Natural killer cell (primary cell): ENCODE measurements at places on chromosomes 13 and 19. TPM values are rescaled to one million over a fixed set of nuclear protein-coding genes. Genes with fewer than 3 reads are reported as not detected.

The SNAPC2 gene
- 27.1 TPM for total RNA-seq

The FFAR3 gene
- 0.92 TPM for total RNA-seq

The BEST2 gene
- total RNA-seq, result not detected

The TLE6 gene
- 0.49 TPM for total RNA-seq

The EFNB2 gene
- total RNA-seq, result 0.33 TPM

DNA sequence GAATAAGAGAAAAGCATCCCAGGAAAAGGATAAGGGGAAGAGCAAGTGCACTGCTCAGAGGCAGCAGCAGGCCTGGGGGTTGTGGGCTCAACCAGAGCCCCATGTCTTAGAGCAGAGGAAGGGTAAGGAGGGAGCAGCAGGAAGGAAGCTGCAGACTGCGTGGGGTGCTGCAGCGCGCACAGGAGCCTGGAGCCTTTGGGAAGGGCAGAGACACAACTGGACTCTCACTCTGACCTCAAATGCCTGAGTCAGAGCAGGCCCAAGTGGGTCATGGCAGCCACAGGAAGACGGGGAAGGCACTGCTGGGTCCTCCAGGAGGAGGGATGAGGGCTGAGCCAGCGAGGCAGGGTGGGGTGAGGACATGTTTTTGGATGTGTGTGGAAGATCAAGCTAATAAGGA, 31.6 kb downstream of the SIGLEC7 start:
- no peak for DNase-seq

GRCh38 chr13:109938255-109938936, 152.0 kb upstream of the IRS2 start:
- DNase-seq, result no peak

DNA sequence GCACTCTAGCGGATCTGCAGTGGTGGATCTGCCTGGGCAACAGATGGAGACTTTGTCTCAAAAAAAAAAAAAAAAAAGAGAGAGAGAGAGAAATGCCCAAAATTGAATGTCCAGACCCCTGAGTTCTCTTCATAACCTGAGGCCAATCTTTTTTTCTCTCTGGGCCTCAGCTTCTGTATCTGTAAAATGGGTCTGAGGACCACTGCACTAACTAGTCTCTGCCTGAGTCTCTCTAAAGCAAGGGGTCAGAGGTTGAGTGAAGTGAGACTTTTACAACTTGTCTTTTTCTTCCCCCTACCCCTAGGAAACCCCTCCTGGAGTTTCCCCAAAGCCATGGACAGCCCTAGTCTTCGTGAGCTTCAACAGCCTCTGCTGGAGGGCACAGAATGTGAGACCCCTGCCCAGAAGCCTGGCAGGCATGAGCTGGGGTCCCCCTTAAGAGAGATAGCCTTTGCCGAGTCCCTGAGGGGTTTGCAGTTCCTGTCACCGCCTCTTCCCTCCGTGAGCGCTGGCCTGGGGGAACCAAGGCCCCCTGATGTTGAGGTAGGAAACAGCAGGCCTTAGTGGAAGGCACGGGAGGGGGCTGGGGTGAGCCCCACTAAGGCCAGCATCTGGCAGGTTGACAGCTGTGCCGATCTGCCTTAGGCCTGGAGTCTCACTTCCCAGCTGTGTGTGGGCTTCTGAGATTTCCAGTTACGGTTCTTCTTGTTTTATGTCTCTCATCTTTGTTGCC, 1.8 kb downstream of the TMEM91 start:
- peak; percentile 51 for DNase-seq

DNA sequence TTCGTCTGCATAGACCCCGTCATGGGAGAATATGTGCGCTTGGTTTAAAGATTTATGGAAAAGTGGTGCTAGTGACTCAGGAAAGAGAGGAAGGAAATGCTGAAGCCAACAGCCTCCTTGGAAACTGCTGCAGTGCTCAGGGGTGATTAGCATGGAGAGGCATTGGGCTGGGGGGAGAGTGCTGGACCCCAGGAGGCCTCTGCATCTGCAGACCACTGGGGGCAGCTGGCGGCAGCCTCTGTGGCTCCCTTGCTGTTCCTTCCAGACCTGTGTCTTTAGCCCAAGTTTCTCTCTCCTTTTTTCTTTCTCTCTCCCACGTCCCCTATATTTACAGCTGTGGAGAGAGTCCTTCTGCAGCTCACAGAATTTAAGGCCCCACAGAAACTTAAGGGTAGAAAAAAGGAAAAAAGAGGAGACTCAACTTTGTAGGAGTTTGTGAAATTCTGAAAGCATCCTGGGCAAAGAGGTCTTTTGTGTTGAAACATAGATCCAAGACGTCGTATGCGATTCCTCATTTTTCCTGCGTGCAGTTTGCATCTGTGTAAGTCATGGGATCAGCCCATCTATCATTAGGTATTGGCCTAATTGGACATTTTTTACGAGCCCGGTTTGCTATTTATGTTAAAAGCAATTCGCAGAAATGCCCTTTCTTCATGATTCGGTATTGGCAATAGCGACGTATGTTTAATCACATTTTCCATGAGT, 116.2 kb upstream of the ZNF536 start:
- no peak for DNase-seq

DNA sequence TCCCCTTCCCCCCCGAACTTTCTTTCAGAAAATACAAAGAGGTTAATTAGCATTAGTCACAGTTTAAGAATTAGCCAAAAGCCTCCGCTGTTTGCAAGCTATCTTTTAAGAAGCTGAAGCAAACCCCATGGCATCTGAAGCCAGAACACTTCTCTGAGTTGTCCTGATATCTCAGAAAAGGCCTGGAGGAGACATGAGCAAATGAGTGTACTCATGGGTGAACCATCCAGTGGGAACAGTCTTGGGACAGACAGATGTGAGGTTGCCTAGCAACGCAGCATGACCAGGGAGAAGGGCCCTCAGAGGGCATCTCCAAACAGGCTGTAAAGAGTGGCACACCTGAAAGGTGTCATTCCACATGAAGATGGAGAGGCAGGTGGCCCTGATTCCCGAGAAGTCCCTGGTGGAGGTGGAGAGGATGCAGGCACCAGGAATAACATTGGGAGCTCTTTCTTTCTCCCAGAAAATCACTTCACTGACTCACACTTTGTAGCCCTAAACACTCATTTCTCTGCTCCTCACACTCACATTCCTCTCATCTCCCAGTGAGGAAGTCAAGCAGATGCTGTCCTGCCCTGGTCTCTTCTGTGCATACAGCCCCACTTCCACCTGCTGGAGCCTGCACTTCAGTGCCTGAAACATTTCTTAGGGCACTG, 87.0 kb upstream of the TSHZ3 start:
- no peak for DNase-seq

DNA sequence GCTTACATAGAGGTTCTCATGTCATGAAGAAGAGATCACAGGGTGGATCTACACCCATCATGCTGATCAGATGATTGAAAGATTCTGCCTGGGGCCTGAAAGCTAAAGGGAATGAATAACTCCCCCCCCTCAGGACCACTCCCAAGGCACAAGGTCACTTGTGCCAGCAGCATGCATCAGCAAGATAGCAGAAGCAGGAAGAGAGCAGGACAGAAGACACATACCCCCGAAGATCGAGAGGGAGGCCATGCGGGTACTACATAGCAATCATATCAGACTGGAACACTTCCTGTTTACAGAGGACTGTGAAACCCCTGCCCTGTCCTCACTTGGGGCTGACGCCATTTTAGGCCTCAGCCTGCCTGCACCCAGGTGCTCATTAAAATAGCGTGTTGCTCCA, 143.2 kb upstream of the EDNRB start:
- DNase-seq, result no peak

DNA sequence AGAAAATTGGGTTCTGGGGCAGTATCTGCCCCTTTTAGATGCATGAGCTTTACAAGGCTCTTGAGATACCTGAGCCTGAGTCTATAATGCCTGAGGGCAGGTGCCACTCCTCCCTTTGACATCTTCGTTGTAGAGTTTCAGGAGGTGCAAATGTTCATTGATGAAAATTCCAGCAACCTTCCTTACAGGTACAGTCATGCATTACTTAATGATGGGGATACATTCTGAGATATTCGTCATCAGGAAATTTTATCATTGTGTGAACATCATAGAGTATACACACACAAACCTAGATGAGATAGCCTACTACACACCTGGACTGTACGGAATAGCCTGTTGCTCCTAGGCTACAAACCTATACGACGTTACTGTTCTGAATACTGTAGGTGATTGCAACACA, 310.0 kb downstream of the SHISA2 start:
- DNase-seq, result no peak

GRCh38 chr13:44649104-44649428, 72.9 kb upstream of the TSC22D1 start:
- no peak for DNase-seq

DNA sequence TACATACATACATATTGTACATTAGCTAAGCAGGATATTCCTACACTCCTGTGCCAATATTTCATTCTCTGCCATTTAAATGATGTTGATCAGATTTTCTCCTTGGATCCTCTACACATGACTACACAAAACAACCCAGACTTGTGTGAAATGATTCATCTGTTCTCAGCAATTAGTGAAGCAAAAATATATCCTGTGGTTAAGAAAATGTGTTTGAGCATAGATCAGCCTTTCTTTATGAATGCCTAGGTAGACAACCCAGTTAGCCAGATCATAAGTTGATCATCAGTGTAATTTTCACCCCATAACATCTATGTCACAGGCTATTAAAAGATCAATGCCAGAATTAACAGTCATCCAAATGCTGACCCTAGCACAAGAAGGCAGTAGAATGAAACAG, 275.2 kb upstream of the EDNRB start:
- no peak for DNase-seq

DNA sequence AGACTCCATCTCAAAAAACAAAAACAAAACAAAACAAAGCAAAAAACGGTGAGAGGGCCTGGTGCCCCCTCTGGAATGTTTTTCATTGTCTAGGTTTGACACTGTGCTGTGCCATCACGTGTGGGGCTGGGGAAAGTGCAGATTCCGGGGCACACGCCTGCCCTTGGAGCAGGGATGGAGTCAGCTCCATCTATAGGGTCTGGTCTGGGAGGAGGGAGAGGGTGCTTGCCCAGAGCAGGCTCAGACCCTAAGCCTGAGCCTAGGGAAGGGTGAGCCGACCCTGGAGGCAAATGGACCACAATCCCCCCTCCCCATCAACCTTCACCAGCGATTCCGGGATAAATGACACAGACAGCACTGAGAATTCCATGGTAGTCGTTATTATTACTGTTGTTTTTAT, 10.9 kb upstream of the ZBTB32 start:
- no peak for DNase-seq

- DNase-seq, result peak; percentile 44
Measured at GRCh38 chr19:13118424-13119193, 545 bp downstream of the NACC1 start.

DNA sequence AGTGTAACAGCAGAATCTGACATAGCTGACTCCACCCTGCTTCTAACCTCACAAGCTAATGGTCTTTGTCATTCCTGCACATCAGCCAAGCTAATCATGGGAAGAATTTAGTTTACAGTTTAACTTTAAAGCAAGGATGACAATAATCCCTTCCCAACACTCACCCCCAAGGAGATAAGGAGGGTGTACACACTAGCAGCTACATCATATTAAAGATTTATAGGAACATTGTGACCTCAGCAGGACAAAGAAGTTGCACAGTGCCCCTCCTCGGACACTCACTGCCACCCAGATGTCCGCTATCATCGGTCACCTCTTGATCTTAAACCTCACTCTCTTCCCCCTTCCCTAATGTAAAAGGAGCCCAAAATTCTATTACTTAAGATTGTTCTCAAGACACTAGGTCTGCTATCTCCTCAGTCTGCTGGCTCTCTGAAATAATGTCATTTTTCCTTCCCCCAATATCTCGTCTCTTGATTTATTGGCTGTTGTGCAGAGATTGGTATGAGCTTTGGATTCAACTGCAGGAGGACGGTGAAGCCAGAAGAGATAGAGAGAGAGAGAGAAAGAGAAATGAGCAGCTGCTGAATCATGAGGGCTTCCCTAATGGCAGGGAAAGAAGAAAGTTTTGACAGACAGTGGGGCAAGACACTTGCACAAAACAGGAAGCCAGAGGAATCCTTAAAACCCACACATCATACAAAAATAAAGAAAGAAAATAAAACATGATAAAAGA, 17.5 kb upstream of the FFAR2 start:
- no peak for DNase-seq

GRCh38 chr19:16208064-16208759, 10.5 kb downstream of the AP1M1 start:
- no peak for DNase-seq

GRCh38 chr19:13427273-13428051, 78.8 kb downstream of the CACNA1A start:
- no peak for DNase-seq
